ENCODE measurements at places on chromosomes 16 and 17.

DNA sequence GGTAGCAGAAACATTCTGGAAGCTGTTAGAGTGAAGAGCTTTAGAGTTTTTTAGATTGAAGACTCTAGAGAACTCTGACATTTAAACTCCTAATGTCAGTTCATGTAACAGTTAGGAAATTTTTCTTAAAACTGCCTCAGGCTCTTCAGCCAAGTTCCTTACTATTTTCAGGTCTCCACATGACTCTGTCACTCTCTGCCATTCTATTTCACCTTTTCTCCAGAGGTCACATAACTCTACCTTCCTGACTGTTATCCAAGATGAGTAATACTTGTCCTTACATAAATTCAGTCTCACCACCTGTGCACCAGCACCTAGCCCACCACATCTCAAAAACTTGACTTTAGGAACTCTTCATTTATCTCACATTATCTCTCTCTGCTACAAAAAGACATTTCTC is 347.1 kb upstream of the CA10 start:
- DNase-seq = no peak

DNA sequence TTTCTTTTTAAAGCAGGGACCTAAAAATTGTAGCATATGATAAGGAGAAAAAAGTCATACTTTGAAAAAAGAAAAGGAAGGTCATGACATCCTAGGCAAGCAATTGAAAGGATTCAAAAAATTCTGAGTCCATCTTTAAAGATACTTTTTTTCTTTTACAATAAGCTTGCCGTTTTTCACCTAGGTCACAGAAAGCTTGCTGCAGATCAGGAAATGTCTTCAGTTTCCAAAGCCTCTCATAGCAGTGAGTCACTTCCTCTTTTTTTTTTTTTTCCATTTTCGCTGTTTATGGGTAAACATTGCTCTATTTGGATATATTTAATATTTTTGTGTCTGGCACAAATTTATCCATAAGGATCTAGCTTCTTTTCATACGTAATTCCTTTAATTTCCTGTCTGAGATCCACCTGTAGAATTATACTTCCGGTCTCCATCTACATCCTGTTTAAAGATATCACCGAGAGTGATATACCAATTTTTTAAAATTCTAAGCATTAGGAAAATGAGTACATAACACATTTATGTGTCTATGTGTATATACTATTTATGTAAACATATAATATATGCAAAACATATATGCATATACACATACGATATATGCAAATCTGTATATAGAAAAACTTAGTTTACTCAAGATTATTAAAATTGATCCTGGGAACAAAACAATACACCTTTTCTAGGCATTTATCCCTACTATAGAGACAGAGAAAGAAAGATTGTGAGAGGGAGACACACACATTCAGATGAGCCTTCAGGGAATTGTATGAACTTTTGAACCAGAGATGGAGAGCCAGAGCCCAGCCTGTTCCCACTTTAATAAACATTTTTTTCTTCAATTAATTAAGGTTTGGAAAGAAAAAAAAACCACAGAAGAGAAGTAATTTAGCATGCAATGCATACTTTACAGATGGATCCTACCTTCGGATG is 134.4 kb downstream of the SKAP1 start:
- DNase-seq = no peak

- DNase-seq = peak; percentile 79
Observed at GRCh38 chr16:30063893-30064728, 1.4 kb upstream of the ALDOA start.

- DNase-seq = no peak
Observed at GRCh38 chr16:565419-566330, 1.1 kb upstream of the NHLRC4 start.

- DNase-seq = no peak
Observed at GRCh38 chr16:78269256-78269655, 169.8 kb downstream of the WWOX start.

GRCh38 chr16:30761427-30761927 is 385 bp downstream of the CFAP119 start:
- DNase-seq = peak; percentile 46

GRCh38 chr17:67642488-67642887 is 75.2 kb upstream of the NOL11 start:
- DNase-seq = no peak

- DNase-seq = no peak
Observed at GRCh38 chr16:57953857-57954256, 17.1 kb downstream of the CNGB1 start.

DNA sequence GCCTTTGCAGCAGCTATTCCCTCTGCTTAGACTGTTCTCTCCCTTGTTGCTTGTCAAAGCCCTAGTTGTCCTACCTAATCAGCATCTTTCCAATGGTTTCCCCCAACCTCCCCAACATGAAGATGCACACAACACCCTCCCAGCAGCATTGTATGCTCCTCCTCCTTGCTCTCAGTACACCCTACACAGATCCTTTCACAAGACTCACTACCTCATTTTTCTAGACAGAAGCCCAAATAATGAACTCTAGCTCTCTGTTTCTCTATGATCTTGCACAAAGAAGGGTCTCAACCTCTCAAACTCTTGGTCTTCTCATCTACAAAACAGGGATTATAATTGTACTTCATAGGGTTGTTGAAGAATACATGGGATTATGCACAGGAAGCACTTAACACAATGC is 19.4 kb downstream of the PSME3IP1 start:
- no peak for DNase-seq

DNA sequence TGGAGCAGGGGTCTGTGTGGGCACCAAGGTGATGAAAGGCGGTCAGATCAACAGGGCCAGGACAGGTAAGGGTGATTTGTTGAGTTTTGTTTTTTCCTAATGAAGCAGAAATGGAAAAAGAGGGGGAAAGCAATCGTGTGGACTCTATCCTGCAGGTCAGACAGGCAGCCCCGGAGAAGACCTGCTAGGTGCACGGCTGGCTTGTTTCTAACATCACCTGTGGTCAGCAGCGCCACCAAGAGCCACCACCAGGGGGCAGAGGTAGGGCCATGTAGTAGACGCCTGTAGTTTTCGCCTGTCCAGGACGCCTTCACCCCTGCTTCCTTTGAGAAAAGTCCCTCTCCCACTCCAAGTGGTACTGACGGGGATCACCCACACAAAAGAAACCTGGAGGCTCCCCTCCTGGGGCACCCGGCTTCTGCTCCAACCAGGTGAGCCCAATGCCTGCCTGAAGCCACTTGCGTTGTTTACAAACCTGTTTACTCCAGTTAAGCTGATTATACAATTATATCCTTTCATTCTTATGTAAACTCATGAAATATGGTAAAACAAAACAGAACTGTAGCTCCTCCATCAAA is 54.2 kb upstream of the SEC14L1 start:
- peak; percentile 93 for DNase-seq

GRCh38 chr16:31073970-31074813 is at the start of the genes ZNF646 and ZNF668:
TSS of gene ZNF646 (plus strand) at chr16:31074422. CDS start at chr16:31076325, 1,903 bp downstream.
TSS of gene ZNF668 (minus strand) at chr16:31074240. CDS start at chr16:31064459, 9,781 bp downstream.
- DNase-seq = peak; percentile 97

- DNase-seq = no peak
Observed at GRCh38 chr16:24955975-24956731, 59.0 kb downstream of the ARHGAP17 start.

- peak; percentile 62 for DNase-seq
Observed at GRCh38 chr16:30786115-30786935, 680 bp downstream of the ZNF629 start.

DNA sequence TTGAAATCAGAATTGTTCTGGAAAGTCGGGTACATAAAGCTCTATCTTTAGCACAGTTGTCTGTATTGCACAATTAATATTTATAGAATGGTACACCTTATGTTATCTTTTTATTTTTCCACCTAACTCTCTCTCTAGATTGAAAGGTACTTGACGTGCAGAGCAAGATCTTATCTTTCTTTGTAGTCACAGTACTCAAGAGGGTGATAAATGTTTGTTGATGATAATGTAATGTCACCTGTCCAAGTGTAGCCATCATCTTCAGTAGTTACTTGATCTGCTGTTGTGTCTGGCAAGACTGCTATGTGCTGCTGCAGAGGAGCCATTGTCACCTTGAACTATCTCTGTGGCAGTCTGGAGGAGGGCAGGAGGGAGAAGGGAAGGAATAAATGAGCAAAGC is 5.3 kb downstream of the HMOX2 start:
- DNase-seq = no peak

DNA sequence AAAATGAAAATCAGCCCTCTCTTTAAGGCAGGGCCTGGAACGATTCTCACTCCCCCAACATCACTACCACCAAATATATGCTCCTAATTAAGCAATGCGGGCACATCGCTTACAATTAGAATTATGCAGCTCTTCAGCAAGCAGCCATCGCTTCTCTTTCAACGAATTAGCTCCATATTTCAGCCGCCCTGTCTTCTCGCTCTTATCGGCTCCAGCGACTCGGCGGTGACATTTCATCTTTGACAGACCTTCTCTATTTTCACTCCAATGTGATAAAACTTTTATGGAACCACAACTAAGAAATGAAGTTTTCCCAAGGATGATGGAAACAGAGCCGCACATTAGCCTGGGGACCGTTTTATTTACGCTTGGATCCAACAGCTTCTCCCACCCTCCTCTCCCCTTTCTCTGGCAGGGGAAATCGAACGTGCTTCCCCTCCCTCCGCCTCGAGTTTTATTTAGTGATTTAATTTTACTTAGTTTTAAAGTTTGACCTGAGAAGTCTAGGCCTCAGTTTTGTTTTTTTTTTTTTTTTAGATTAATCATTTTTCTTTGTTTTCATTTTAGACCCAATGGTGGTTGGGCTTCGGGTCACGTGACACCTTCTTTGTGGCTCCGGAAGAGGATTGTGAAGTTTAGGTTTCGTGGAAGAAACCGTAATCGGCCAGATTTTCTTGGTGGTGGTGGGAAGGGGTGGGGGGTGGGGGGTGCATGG is 3.1 kb upstream of the HOXB2 start:
- no peak for DNase-seq

DNA sequence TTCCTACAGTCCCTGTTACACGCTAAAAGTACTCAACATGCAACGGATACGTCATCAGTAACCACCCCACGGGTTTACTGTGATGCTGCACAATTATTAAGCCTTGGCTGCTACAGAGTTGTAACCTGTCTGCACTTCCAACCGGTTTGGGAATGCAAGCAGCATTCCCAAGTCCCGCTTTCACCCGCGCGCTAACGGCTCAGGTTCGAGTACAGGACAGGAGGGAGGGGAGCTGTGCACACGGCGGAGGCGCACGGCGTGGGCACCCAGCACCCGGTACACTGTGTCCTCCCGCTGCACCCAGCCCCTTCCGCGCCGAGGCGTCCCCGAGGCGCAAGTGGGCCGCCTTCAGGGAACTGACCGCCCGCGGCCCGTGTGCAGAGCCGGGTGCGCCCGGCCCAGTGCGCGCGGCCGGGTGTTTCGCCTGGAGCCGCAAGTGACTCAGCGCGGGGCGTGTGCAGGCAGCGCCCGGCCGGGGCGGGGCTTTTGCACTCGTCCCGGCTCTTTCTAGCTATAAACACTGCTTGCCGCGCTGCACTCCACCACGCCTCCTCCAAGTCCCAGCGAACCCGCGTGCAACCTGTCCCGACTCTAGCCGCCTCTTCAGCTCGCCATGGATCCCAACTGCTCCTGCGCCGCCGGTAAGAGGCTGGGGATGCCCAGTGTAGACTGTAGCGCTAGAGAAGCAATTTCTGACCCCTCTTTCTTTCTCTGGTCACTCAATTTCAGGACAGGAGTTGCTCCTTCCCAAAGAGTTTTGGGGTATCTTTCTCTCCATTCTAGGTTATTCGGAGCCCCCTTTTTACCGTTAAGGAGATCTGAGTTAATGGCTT is at the start of gene MT2A:
TSS of gene MT2A (plus strand) at position 542 of the 833 bp plus-strand sequence. CDS start at position 614, 72 bp downstream.
- peak; percentile 98 for DNase-seq

GRCh38 chr17:50533720-50534148 is 1.2 kb downstream of the EPN3 start:
- peak; percentile 86 for DNase-seq

DNA sequence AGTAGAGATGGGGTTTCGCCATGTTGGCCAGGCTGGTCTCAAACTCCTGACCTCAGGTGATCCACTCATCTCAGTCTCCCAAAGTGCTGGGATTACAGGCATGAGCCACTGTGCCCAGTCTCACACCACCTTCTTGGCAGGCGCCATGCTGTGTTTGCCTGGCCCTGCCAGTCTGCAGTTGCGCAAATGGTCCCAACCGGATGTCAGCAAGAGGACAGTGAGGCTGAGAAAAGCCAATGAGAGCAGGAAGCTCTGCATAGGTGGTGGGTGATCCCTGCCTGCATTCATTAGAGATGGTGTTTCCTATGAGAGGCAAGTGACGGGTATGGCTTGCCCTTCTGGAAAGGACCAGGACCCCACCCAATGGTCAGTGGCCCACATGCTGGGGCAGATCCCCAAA is 59.3 kb downstream of the PECAM1 start:
- DNase-seq = no peak

- DNase-seq = no peak
Observed at GRCh38 chr17:41684035-41684434, 4.7 kb upstream of the EIF1 start.

- no peak for DNase-seq
Observed at GRCh38 chr16:82563401-82563800, 63.4 kb upstream of the CDH13 start.

DNA sequence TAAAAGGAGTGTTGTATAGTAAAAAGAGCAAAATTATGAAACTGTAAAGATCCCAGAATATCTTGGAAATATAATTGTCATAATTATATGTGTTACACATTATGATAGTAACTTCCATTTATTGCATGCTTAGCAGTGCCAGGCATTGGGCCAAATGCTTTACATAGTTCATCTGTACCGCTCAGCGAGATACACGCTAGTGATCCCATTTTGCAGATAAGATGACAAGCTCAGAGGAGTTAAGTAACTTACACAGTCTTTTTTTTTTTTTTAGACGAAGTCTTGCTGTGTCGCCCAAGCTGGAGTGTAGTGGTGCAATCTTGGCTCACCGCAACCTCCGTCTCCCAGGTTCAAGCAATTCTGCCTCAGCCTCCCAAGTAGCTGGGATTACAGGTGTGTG is 6.8 kb upstream of the EZH1 start:
- DNase-seq = no peak

DNA sequence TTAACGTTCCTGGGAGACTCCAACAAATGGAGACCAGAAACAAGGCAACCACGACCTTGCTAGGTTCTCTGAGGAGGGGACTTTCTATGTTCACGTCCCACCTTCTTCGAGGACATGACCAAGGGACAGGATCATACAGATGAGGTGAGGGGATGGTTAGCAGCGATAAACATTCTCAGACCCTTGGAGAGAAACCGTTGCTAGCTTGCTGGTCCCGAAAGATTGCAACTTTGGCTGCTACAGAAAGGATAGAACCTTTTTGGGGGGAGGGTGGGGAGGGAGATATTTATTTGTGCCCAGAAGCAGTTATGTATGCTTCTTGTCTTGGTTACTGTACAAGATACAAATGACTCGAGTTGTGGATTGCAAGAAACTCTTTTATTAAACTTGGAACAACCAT is 35.3 kb upstream of the KCNJ2 start:
- no peak for DNase-seq

- peak; percentile 11 for DNase-seq
Observed at GRCh38 chr16:66908762-66909559, 9.7 kb downstream of the CDH16 start.

- peak; percentile 23 for DNase-seq
Observed at GRCh38 chr17:38451840-38452529, 23.7 kb downstream of the ARHGAP23 start.

Data from mucosa of descending colon (tissue), 3 donors.